IMR-90 (cell line): ENCODE measurements at places on chromosomes 1 and 21.

GRCh38 chr1:184582411-184582810, 172.2 kb downstream of the EDEM3 start:
- no peak for DNase-seq

DNA sequence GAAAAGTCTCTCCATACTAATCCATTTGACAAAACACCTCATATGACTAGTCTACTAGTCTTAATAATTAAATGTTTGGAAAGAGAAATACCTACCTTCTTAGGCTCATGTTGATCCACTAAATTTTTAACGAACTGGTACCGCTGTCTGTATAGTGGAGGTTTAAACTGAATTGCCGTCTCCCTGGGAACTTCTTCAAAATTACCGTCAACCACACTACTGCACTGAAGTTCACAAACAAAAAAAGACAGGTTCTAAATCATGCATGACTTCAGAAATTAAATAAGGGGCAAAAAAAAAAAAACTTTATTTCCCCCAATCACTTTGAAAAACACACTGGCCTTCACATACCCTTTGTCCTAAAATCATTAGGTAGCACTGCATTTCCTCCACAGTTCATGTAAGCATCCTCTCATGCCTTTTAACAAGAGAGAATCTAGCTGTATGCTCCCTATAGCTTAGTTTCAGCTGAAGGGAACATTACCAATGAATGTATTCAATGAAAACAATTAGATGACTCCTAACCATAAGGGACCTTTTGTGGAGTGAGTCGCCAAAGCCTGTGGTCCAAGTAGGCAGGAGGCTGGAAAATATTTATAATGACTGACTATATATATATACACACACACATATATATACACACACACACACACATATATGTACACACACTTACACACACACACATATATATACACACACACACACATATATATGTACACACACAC, 3.4 kb downstream of the HENMT1 start:
- DNase-seq, result peak; percentile 27

DNA sequence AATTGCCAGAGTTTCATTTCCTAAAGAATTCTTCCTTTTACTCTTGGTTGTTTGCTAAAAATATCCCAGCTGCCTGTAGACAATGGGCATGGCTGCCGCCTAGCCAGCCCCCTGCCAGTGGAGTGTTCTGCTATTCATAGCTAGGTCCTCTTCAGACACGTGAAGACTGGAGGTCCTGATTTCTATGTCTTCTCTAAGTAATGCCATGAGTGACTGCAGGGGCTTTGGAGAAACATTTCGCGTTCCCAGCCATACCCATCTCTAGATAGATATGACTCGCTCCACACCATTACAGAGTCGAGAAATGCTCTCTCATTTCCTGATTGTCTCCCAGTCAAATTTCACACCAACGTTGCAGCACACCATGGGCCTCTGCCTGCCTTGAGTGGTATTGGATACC, 99.5 kb upstream of the BACE2 start:
- no peak for DNase-seq

DNA sequence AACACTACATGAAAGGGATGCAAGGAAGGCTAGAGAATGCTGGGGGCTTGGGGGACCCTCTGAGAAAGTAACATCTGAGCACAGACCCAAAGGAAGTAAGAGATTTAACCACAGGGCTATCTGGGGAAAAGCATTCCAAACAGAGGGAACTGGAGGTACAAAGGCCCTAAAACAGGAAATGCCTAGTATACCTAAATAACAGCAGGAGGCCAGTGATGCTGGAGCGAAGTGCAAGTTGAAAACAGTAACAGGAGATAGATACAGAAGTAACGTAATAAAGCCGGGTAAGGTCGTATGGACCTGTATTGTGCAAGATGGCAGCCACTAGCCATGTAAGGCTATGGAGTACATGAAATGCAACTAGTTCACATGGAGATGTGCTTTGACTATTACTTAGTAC, 52.1 kb downstream of the CD34 start:
- DNase-seq, result no peak

DNA sequence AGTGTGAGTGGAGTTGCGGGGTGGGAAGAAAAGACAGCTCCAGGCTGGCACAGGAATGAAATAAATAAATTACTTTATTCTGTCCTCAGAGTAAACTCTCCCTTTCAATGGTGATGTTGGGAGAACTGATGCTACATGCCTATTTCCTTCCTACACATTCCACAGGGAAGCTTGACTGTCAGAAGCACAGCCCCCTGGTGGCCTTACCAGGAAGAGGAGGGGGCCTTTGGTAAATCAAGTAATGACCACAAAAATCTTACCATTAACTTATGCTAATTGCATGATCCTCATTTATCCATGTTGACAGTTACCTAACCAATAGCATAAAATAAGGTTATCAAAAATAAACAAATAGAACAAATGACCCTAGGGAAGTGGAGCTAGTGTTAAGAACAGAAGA, 605.0 kb upstream of the PKN2 start:
- peak; percentile 13 for DNase-seq

DNA sequence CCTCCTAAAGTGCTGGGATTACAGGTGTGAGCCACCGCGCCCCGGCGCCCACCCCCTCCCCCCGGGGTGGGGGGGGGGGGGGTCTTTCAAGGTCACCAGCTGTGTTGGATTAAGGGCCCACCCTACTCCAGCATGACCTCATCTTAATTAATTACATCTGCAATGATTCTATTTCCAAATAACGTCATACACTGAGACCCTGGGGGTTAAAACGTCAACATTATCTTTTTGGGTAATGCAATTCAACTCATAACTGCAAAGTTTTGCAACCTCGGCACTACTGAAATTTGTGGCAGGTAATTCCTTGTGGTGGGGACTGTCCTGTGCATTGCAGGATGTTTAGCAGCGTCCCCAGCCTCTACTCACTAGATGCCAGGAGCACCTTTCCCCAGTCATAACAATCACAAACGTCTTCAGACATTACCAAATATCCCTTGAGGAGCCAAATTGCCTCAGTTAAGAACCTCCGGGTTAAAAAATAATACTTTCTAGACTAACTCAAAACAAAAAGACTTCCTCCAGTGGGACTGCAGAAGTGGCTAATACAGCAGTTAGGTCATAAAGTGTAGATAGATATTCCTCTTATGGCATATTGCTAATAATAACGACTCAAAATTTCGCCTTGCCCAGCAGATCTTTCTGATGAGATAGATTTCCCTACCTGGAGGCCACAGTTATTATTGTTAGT, 233.0 kb upstream of the KAZN start:
- no peak for DNase-seq

GRCh38 chr1:154431586-154432373, 26.6 kb downstream of the IL6R start:
- DNase-seq, result peak; percentile 99

DNA sequence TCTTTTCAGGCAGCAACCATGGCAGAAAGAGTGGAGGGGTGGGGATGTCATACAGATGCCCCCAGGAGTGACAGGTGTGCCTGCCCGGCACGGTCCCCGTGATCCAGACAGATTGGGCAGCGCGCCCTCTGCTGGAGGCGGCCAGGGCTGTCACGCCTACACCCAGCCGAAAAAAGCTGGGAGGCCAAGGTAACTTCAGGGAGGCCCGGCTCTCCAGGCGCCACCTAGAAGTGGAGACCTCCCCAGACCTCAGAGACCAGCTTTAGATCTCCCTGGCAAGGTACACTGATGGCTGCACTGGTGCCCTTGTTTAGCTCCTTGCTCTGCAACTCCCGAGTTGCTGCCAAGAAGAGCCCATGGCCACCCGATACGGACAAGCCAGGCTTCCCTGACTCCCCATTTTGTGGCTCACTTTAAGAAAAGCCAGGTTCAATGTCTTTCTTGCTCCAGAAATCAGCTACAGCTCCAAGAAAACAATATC, 6.6 kb downstream of the GOLT1A start:
- no peak for DNase-seq
